ENCODE measurements at places on chromosomes 6 and 20.

DNA sequence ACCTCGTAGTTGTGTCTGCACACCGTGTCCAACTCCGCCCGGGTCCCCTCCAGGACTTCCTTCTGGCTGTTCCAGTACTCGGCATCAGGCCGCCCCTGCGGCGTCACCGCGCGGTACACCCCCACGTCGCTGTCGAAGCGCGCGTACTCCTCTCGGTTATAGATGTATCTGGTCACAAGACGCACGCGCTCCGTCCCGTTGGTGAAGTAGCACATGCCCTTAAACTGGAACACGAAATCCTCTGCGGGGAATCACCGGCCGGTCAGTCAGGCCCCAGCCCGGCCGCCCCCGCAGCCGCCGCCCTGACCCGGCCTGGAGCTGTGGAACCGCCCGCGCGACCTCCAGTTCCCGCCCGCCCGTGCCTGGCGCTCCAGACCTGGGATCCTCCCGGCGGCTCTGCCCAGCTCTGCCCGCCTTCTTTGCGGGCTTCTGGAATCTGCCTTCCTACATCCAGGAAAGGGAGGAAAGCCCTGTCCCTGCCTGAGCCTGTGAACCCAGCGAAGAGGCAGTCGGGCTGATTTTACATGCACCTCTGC lies 1.6 kb downstream of the HLA-DQB1 start:
- no peak for DNase-seq

DNA sequence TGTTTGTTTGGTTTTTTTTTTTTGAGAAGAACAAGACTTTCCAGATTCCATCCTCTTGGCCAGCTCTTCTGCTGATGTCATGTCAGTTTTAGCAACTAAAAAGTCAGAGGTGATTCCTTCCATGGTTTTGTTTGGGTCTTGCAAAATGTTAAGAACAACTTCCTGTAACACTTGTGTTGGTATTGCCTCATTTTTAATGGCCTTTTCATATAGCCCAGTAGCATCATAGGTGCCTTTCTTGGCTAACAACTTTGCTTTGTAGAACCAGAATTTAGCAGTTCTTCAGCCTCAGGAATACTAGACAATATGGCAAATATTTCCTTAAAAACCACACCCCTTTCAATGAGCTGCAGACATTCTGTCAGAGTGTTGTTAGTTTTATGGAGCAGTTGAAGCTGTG lies 99.5 kb upstream of the SIRPG start:
- no peak for DNase-seq

- no peak for DNase-seq
These were observed 41.8 kb downstream of the SLC22A1 start for GRCh38 chr6:160163425-160163824.

- no peak for DNase-seq
These were observed 105.0 kb downstream of the OLIG3 start for GRCh38 chr6:137389150-137389704.

DNA sequence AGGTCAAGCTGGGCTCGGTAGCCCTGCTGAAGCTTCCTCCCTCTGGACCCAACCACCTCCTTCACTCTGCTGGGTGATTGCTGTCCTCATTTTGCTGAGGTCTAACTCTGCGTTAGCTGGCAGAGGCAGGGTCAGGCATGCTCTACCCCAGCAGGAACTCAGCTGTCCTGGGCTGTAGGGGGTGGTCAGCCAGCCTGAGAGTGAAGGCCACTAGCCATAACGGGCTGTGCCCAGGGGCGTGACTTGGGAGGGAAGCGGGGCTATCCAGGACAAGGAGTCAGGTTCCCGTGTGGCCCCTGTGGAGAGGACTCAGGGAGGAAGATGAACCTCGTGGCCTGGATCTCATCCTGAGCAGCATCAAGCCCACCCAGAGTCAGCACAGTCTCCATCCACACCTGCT lies 761 bp downstream of the CST5 start:
- no peak for DNase-seq
